ENCODE measurements at places on chromosomes 11 and 22. TPM values are rescaled to one million over a fixed set of nuclear protein-coding genes. Genes with fewer than 3 reads are reported as not detected.

MS4A12 gene
- not detected for total RNA-seq

C11orf91 gene
- 0.52 TPM for total RNA-seq

DNA sequence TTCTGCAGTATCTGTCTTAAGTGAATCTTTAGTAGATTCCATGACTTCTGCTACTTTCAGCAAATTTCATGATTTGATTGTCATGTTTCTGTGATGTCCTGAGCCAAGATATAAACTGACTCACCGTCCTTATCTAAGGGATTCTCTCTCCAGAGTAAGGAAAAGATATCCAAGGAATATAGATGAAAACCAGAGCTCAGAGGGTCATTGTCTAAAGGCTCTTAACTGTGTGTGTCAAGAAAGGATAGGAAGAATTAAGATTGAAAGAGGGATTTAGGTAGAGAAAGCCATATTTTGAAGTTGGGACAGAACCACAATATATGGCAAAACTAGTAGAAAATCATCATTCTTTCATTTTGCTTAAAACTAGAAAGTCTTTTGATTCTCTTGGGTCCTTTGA, 50.7 kb downstream of the PPME1 start:
- DNase-seq, result no peak

- no peak for DNase-seq
Measured at GRCh38 chr22:28282405-28283067, 363.5 kb upstream of the PITPNB start.

- DNase-seq, result no peak
Measured at GRCh38 chr11:112652786-112653390, 308.3 kb upstream of the NCAM1 start.

PKNOX2 gene
- 7.3 TPM for total RNA-seq

DNA sequence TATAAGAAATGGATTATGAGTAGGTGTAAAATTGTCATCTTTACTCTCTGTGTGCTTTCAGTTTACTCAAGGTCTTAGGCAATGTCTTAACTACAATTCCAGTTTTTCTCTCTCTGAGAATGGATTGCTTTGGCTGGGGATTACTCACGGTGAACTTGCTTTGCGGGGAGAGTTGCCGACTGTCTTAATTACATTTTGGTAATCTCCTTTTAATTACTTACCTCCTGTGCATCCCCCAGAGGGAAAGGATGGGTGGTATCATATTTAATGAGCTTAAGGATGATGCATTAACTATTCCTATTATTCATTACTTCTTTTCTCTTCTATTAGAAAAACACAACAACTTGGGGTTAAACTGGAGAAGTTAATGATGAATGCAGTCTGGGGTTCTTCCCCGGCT, 159.4 kb downstream of the MPPED1 start:
- no peak for DNase-seq

- no peak for DNase-seq
Measured at GRCh38 chr11:64139049-64139448, 26.9 kb downstream of the MACROD1 start.

DNA sequence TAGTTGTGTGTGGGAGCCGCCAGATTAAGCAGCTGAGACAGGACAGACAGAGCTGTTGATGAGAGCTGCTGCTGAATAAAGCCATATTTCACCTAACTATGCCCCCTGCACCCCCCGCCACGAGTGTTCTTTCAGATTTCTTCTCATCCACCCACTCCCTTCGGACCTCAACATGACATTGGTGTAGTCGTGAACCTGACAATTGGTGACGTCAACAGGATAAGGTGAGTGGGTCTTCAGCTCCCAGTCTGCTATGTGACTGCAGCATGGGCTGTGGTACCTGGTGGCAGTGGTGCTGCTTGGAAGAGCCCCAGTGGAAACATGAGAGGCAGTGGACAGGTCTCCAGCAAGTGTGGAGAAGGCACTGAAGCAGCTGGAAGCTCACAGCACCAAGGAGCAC, 28.3 kb upstream of the KCNA4 start:
- DNase-seq, result no peak

APOBEC3B gene
- total RNA-seq, result 1.5 TPM

DNA sequence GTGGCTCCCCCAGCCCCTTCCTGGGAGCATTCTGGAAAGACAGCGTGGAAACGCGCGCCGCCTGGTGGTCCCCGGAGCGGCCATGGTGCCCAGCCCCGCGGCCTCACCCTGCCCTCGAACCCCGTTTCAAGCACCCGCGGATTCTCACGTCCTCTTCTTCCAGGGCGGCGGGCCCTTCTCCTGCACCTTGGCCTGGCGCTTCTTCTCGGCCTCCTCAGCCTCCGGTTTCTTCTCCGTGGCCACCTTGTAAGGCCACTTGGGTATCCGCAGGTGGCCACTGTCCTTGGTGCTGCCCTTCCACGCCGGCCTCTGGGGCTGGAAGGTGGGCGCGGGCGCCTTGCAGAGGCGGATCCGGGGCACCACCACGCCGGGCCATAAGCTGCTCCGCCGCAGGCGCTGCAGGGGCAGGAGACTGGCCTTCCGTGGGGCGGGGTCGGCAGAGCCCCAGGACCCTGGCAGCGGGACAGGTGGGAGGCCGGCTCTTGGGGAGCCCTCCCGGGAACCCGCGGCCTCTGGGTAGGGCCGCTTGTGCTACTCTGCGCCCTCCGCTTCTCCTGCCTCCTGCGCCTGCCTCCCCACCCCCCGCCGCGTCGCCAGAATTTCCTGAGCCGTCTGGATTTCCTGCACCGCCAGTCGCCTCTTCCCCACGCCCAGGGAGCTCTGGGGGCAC, 83.4 kb downstream of the TRIM51G start:
- no peak for DNase-seq

HBG1 gene
- not detected for total RNA-seq

HMOX1 gene
- total RNA-seq, result 6.8 TPM

TENM4 gene
- 2.4 TPM for total RNA-seq

MPPED2 gene
- total RNA-seq, result 77.2 TPM

GRCh38 chr11:7555052-7555699, 41.4 kb downstream of the PPFIBP2 start:
- DNase-seq, result no peak

GRCh38 chr11:1219446-1219833, 3.4 kb upstream of the MUC5B start:
- no peak for DNase-seq

DNA sequence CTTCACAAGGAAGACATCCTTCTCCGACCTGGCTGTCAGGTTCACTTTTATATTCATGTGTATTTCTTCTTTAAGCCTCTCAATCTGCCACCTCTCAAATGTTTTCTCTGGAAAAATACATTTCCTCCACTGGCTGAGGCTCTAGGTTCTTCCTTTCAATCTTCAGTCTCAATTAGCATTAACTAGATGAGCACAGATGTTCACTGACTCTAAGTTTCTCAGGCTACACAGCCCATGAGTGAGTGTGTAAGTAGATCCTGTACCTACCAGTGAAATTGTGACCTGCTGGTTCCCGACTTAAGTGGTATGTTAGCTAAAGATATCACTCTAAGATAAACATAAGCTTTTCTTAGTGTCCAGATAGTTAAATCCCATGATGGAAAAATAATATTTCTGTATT, 206.9 kb downstream of the ADAMTS15 start:
- no peak for DNase-seq

MS4A2 gene
- total RNA-seq, result 3.0 TPM

- DNase-seq, result no peak
Measured at GRCh38 chr22:41660416-41660815, 28.3 kb downstream of the SNU13 start.

MAP6 gene
- 13.5 TPM for total RNA-seq

GRCh38 chr11:86192519-86193257, 51.9 kb upstream of the EED start:
- no peak for DNase-seq

GPR137 gene
- 31.0 TPM for total RNA-seq

GRCh38 chr22:50117168-50117762, 27.5 kb downstream of the MOV10L1 start:
- DNase-seq, result peak; percentile 22

DNA sequence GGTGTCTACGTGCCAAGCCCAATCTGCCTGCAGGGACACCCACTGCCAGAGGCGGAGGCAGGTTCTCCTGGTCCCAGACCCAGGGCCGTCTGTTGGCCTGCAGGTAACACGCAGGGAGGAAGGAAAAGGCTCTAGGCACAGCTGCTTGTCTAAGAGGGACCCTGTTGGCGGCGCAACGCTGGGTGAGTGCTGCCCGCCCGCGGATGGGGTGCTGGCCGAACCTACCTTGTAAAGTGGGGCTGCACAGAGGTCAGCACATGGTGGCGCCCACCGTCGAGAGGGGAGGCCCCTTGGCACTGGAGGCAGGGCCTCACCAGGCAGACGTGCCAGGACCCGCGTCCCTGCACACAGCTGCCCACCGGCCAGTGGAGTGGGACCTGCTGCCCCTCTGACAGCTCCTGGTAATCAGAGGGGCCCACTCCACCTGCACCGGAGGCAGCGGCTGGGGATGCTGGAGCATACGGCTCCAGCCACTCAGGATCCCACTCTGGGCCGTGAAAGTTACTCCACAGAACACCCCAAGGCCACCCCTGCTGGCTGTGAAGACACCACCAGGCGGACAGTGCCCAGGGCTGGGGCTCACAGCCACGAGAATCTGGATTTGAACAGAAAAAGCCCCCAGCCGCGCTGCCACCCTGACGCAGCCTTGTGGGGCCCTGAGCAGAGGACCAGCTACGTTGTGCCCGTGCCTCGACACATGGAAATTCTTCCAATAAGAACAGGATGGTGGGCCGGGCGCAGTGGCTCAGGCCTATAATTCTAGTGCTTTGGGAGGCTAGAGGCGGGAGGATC, 24.0 kb downstream of the TBX1 start:
- no peak for DNase-seq

SEZ6L gene
- total RNA-seq, result 0.18 TPM

DNA sequence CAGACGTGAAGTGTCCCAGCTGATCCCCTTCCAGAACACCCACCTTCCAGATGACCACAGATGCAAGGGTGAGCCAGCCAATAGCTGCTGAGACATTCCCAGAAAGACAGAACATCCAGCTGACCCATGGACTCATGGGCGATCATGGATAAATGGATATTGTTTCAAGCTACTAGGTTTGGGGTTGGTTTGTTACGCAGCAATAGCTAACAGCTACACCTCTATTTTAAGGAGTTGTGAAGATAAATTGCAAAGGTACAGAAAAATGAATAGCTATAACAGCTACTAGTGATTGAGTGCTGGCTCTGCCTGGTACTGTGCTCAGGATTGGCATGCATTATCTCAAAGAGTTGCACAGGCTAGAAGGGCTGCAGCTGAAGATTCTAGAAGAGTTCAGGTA, 122.5 kb downstream of the MIAT start:
- DNase-seq, result no peak

RAB1B gene
- total RNA-seq, result 157 TPM

DNA sequence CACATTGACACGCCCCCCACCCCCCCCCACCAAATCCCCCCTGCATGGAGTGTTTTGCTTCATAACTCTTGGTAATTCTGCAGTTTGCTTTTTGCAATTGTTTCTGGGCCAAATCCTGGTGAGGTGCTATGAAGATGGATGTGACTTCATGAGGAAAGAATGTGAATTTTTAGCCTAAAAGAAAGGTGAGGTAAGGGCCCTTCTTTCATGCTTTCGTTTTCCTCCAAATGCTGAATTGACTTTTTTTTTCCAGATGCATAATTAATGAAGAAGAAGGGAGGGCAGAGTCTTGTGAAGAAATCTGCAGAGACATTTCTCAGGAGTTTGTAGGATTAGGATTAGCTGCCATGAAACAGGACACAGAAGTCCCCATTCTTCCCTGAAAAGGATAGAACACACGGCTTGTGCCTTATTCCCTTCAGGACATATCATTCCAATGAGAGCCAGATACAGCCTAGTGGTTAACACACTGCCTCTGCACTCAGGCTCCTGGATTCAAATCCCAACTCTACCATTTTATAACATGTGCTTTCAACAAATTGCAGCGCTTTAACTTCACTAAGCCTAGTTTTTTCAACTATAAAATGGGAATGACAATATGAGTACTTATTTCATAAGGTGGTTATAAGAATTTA, 19.6 kb upstream of the TBCEL start:
- DNase-seq, result no peak

DNA sequence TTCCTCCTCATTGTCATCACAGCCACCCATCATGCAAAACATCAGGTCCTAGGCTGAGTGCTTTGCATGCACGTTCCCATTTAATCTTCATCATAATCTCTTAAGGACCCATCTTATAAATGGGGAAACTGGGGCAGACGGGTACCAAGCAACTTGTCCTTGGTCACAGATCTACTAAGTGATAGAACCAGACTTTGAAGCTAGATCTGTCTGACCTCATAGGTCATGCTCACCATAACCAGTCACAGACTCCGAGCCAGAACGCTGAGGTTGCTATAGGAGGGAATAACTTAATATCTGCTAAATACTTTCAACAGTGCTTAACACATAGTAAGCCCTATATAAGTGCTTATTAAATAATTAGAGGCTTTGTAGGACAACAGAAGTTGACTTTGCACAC, 37.7 kb downstream of the POU2AF3 start:
- DNase-seq, result no peak
